ENCODE measurements at places on chromosomes 11 and 22. TPM values are rescaled to one million over a fixed set of nuclear protein-coding genes. Genes with fewer than 3 reads are reported as not detected.

The KDM4D gene
- 0.93 TPM for total RNA-seq

The FGF19 gene
- not detected for total RNA-seq

The GAB4 gene
- not detected for total RNA-seq

The TSGA10IP gene
- not detected for total RNA-seq

The P2RY2 gene
- 0.12 TPM for total RNA-seq

The DDI1 gene
- not detected for total RNA-seq

The MIOX gene
- 0.91 TPM for total RNA-seq

DNA sequence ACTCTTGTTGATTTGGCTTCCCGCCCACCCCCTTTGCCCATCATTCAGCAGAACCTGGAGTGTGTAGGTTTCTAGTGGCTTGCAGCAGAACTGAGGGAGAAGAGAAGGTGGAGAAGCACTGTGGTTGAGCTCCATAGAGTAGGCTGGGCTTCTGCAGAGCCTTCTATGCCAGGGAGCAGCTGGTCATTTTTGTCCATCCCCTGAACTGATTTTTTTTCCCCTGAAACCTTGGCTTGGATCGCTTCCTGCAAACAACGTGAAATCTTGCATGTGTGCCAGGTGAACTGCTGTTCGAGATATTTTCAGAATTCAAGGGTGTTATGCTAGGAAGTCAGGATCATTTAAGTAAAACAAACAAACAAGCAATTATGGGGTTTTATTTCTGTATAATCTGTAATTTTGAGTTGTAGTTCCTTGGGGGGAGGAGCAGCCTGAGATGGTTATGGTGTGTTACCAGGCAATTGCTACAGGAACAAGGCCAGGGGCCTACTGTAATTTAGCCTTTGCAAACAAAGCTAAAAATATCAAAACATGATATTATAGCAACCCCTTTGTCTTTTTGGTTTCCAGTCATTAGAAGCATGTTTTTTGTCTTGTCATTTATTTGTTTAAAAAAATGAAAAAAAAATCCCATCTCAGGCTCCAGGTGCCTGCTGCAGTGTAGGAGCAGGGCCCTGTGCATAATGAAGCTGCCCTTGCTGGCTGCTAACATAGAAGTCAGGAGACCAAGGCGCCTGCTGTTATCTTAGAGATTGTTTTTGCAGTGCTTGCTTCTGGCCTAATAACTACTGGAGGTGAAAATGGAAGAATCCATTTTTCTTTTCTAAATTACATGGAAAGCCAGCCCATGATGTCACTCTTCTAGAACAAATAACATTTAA lies 152.4 kb upstream of the TTC12 start:
- no peak for DNase-seq
- no peak overlapping the region for H3K27ac ChIP-seq
- H3K4me1 ChIP-seq: no peaks in the 10 kb centered on the region
- no peaks in the 10 kb centered on the region for H3K27me3 ChIP-seq
- H3K36me3 ChIP-seq: no peaks in the 10 kb centered on the region

GRCh38 chr11:116614306-116615210 lies 158.2 kb downstream of the BUD13 start:
- peaks cover 2% of the 10 kb centered on the region for H3K27me3 ChIP-seq
- DNase-seq: no peak
- no peaks in the 10 kb centered on the region for H3K4me1 ChIP-seq
- H3K27ac ChIP-seq: no peak overlapping the region

GRCh38 chr22:17272511-17272991 lies 53.3 kb upstream of the ADA2 start:
- H3K4me1 ChIP-seq: no peaks in the 10 kb centered on the region
- no peak overlapping the region for H3K27ac ChIP-seq
- H3K36me3 ChIP-seq: no peaks in the 10 kb centered on the region

GRCh38 chr11:14422052-14422813 lies 63.2 kb upstream of the RRAS2 start:
- DNase-seq: peak; percentile 99
- no peaks in the 10 kb centered on the region for H3K36me3 ChIP-seq

DNA sequence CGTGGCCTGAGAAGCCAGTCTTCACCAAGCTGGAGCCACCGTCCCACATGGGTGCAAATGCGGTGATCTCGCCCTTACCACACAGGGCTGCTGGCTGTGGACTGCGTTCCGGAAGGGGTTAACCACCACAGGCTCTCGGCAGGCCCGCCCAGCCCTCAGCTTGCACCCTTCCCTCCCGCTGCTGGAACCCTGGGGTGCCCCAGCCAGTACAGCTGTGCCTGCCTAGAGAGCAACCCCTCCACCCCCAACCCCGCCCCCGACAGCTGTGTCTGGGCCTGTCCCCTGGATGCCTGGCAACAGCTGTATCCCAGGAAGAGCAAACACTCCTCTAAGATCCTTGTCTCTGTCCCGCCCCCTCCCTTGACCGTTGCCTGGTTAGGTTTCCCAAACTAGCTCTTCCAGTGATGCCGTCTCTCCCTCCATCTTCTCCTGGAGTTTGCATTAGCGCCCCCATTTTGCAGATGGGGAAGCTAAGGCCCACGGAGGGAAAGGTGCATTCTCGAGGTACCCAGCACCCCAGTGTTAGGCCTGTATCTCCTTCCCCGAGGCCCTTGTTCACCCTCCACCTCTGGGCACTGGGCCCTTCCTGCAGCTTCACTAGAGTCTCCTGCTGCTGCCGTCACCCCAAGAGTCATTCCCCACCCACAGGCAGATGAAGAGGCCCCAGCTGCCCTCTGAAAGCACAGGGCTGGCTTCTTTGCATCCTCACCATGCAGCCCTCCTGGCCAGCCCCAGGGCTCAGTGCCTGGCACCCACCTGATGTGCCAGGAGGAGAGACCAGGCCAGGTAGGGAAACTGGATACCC lies 12.6 kb upstream of the COX8A start:
- H3K4me3 ChIP-seq: no peak overlapping the region
- no peaks in the 10 kb centered on the region for H3K27me3 ChIP-seq
- H3K4me1 ChIP-seq: no peaks in the 10 kb centered on the region
- DNase-seq: no peak

- no peaks in the 10 kb centered on the region for H3K36me3 ChIP-seq
- peak; percentile 89 for DNase-seq
- no peaks in the 10 kb centered on the region for H3K27me3 ChIP-seq
- peaks cover 8% of the 10 kb centered on the region for H3K4me1 ChIP-seq
- H3K4me3 ChIP-seq: no peak overlapping the region
Observed at GRCh38 chr11:78256962-78257361, 68.2 kb downstream of the USP35 start.

GRCh38 chr22:37599153-37599552 lies 9.5 kb upstream of the GGA1 start:
- DNase-seq: no peak
- H3K27me3 ChIP-seq: peaks cover 2% of the 10 kb centered on the region
- no peak overlapping the region for H3K4me3 ChIP-seq
- peaks cover 4% of the 10 kb centered on the region for H3K4me1 ChIP-seq
- no peak overlapping the region for H3K27ac ChIP-seq

- no peaks in the 10 kb centered on the region for H3K36me3 ChIP-seq
- no peaks in the 10 kb centered on the region for H3K27me3 ChIP-seq
- peaks cover 4% of the 10 kb centered on the region for H3K4me1 ChIP-seq
Observed at GRCh38 chr11:121143921-121144320, 42.9 kb downstream of the TECTA start.

DNA sequence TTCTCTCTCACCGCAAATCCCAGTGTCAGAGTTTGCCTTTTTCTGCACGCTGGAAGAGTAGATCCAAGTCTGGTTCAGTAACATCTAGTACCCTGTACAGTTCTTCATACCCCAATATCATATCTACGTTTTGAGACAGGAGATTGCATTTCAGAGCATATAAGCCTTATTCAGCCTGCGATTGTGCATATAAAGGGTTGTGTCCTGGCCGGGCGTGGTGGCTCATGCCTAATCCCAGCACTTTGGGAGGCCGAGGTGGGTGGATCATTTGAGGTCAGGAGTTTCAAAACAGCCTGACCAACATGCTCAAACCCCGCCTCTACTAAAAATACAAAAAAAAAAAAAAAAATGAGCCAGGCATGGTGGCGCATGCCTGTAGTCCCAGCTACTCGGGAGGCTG lies 104.9 kb downstream of the MTNR1B start:
- no peak for DNase-seq
- H3K4me3 ChIP-seq: no peak overlapping the region
- no peaks in the 10 kb centered on the region for H3K27me3 ChIP-seq
- no peak overlapping the region for H3K27ac ChIP-seq
- H3K36me3 ChIP-seq: no peaks in the 10 kb centered on the region

GRCh38 chr11:18756889-18757288 lies 30.9 kb upstream of the IGSF22 start:
- H3K36me3 ChIP-seq: no peaks in the 10 kb centered on the region
- H3K4me1 ChIP-seq: no peaks in the 10 kb centered on the region
- no peak overlapping the region for H3K27ac ChIP-seq
- peaks cover 4% of the 10 kb centered on the region for H3K27me3 ChIP-seq

GRCh38 chr11:119832202-119832935 lies 103.4 kb upstream of the NECTIN1 start:
- DNase-seq: peak; percentile 22
- H3K27me3 ChIP-seq: no peaks in the 10 kb centered on the region
- no peaks in the 10 kb centered on the region for H3K36me3 ChIP-seq
- H3K4me3 ChIP-seq: no peak overlapping the region

DNA sequence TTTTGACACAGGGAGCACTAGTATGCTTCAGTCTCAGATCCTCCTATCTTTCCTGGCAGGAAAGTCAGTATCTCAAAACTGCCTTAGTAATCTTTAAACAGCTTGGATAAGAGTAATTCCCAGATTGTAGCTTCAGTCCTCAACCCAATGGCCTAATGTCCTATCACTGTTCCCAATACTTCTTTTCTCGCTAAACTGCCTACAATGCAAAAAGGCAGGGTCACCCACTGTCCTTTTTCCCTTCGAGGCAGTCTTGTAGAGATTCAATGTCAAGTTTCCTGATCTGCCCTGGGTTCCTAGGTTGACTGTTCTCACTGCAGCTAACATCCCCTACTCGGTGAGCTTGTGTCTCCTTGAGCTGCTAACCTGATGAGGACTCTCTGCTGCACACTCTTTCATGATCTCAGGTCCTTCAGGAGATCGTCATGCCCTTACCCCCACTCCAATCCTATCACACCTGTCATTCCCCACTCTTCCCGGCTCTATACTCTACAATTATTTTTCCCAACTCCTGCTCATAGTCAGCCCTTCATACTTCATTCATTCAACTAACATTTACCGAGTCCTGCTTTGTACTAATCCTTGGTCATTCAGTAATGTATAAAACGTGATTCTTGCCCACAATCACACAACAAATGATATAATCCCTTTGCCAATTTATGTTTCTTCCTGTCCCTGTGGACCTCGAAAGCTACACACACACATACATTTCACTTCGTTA lies 904 bp downstream of the C2CD3 start:
- peaks cover 16% of the 10 kb centered on the region for H3K4me1 ChIP-seq
- no peaks in the 10 kb centered on the region for H3K27me3 ChIP-seq
- DNase-seq: no peak
- peak overlapping the region; percentile 82 for H3K27ac ChIP-seq
- peak overlapping the region; percentile 82 for H3K4me3 ChIP-seq
- peaks cover 20% of the 10 kb centered on the region for H3K36me3 ChIP-seq

DNA sequence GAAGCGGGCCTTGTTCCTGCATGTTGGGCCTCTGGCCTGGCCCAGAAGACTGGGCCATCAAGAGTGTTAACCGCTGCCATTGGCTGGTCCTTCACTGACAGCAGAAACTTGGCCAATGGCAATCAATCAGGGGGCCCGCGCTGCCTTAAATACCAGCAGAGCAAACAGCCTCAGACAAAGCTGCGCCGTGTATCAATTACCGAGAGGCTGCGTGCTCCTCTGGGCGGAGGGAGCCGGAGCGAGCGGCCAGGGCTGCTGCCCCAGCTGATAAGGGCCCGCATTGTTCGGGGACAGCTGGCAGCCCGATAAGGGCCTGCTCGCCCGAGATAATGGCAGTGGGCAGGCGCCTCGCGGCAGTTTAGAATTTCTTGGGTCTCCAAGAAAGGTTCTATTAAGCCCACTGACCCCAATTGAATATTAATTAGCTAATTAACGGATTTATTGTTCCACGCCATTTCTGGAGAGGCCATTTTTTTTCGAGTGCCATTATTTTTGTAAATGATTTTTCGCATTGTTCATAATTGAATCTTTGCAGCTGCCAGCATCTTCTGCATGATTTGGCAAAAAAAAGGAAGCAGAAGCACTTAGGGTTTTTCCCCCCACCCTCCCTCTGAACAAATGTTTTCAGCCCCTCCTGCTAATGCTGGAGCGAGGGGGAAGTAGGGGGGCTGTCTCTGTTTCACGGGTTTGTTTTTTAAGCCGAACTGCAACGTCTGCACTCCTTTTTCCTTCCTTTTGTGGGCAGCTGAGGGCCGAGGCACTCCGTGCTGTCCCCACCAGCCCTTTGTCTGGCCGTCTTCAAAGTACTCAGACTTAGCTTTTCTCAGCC lies 37.6 kb upstream of the RIC3 start:
- no peaks in the 10 kb centered on the region for H3K36me3 ChIP-seq
- peak; percentile 20 for DNase-seq
- no peak overlapping the region for H3K27ac ChIP-seq
- H3K27me3 ChIP-seq: no peaks in the 10 kb centered on the region
- peaks cover 15% of the 10 kb centered on the region for H3K4me1 ChIP-seq

- H3K4me1 ChIP-seq: no peaks in the 10 kb centered on the region
- no peaks in the 10 kb centered on the region for H3K27me3 ChIP-seq
- no peak overlapping the region for H3K27ac ChIP-seq
- H3K36me3 ChIP-seq: no peaks in the 10 kb centered on the region
- H3K4me3 ChIP-seq: no peak overlapping the region
Observed at GRCh38 chr22:22691055-22691454, 46.6 kb downstream of the GGTLC2 start.

DNA sequence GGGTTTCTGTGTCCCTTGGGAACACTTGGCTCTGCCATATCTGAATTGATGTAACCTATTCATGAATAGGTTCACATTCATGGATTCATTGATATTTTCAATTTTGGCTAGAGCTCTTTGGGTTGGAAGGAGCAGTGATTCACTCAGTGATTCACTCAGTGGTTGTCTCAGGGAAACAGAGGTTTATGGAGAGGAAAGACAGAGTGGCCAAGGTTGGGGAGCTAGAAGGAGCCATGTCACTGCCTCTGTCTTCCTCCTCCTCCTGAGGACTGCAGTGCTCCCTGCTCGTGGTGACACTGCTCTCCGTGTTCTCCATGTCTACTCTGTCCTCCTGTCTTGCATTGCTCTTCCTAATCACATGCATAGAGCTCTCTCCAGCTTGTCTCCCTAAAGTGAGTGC lies 17.4 kb downstream of the CEP164 start:
- H3K4me3 ChIP-seq: no peak overlapping the region
- peaks cover 9% of the 10 kb centered on the region for H3K36me3 ChIP-seq
- peak; percentile 14 for DNase-seq
- H3K27ac ChIP-seq: no peak overlapping the region
- H3K27me3 ChIP-seq: no peaks in the 10 kb centered on the region
- H3K4me1 ChIP-seq: no peaks in the 10 kb centered on the region

- no peaks in the 10 kb centered on the region for H3K27me3 ChIP-seq
- no peak overlapping the region for H3K4me3 ChIP-seq
- DNase-seq: no peak
- H3K36me3 ChIP-seq: no peaks in the 10 kb centered on the region
- peaks cover 10% of the 10 kb centered on the region for H3K4me1 ChIP-seq
Observed at GRCh38 chr11:125190566-125190965, 26.0 kb downstream of the PKNOX2 start.

GRCh38 chr11:71097506-71098240 lies 154.7 kb downstream of the SHANK2 start:
- no peaks in the 10 kb centered on the region for H3K27me3 ChIP-seq
- no peaks in the 10 kb centered on the region for H3K36me3 ChIP-seq
- H3K27ac ChIP-seq: no peak overlapping the region

- no peak overlapping the region for H3K4me3 ChIP-seq
- H3K36me3 ChIP-seq: no peaks in the 10 kb centered on the region
- no peak overlapping the region for H3K27ac ChIP-seq
- DNase-seq: no peak
- H3K27me3 ChIP-seq: no peaks in the 10 kb centered on the region
Observed at GRCh38 chr22:26898946-26899605, 241.7 kb downstream of the MIAT start.

All from astrocyte (in vitro differentiated cells and primary cell).